ENCODE measurements at places on chromosomes 11 and 22. TPM values are rescaled to one million over a fixed set of nuclear protein-coding genes. Genes with fewer than 3 reads are reported as not detected.

The MN1 gene
- 1.8 TPM for total RNA-seq

The ADSL gene
- 140 TPM for total RNA-seq

The MS4A2 gene
- total RNA-seq: not detected

The LRRC74B gene
- under 0.01 TPM for total RNA-seq

The MRPL49 gene
- 47.2 TPM for total RNA-seq

The OR6Q1 gene
- not detected for total RNA-seq

The MAP6 gene
- total RNA-seq: 0.59 TPM

The FAM111B gene
- total RNA-seq: 0.89 TPM

The CD3G gene
- not detected for total RNA-seq

The ZC3H12C gene
- 18.7 TPM for total RNA-seq
